ENCODE measurements at places on chromosomes 6 and 20.

GRCh38 chr6:51827580-51827979 lies 259.8 kb downstream of the PKHD1 start:
- DNase-seq: no peak

GRCh38 chr6:10521104-10521808 lies at the start of gene GCNT2:
TSS of gene GCNT2 (plus strand) at chr6:10521351. CDS start at chr6:10528912, 7,561 bp downstream.
- no peak for DNase-seq

DNA sequence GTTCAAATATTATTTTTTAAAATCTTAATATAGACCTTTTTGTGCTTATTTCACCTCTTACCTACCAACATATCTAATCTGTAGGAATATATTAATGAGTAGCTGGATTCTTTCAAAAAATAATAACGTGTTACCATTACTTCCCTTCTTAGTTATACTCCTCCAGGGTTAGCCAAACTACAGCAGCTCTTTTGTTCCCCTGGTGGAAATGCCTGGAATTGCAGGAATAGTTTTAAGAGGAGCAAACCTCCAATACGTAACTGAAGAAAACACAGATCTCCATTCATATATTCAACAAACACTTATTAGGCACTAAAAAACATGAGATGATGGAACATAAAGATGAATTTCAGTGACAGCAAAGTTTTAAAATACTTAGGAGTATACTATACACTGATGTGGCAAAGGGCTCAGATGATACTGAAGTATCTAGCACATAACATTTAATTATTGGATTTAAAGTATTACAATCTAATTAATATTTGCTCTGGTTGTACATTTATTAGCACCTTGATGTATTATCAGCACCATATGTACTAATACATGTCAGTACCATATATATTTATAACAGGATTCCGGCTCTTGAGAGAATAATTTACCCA lies 78.3 kb downstream of the TBX18 start:
- DNase-seq: no peak

DNA sequence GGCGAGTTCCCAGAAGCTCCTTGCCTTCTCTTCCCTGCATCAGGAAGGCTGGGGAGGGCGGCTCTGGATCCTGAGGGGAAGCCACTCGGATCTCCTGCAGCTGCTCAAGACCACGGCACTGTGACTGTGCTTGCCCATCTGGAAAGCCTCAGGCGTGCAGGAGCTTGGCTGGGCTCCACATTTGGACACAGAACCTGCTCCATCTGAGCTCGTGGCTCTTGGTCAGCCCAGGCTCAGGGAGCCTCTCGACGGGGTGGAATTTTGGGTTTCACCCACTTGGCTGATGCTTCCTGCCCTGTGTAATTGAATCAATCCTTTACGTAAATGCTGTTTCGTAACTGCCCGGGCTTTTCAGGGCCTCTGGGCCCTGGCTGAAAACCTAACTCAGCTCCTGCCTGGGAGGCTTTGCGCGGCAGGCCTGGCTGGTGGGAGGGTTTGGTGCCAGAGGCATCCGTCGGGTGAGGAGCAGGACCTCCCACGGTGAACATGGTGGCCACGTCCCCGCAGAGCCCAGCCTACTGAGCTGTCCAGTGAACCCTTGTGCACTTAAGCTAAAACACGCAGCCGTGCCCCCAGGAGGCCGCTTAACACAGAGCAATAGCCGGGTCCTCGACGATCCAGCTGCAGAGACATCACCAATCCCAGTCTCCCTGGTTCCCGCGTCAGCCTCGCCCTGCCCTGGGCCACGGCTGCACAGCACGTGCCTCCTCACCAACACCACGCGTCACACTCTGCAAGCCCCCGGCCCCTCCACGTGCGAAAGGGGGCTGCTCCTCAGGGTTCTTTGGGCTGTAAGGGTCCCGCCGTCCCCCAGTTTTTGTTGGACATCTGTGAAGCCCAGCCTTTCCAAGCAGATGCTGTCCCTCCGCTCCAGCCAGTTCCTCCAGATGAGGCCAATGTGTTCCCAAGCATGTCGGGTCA lies 241.0 kb downstream of the DLL1 start:
- no peak for DNase-seq

DNA sequence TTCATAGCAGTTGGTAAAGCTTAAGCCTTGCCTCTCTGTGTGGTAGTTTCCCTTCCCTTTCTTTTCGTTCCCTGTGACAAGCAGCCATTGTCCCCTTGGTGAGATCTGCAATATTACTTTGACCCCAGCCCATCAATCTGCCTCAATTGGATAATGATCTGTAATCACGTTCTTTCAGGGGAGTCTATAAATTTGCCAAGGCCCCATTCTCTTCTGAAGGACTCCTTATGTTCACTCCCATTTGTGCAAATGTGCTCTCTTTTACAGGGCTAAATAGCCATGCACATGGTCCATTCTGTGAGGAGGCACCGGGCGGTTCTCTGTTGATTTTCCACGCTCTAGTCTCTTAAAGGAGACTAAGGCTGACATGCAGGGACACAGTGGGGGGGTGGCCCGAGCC lies 660.4 kb upstream of the SLC35B3 start:
- no peak for DNase-seq

GRCh38 chr6:6599468-6599873 lies 11.0 kb downstream of the LY86 start:
- no peak for DNase-seq

DNA sequence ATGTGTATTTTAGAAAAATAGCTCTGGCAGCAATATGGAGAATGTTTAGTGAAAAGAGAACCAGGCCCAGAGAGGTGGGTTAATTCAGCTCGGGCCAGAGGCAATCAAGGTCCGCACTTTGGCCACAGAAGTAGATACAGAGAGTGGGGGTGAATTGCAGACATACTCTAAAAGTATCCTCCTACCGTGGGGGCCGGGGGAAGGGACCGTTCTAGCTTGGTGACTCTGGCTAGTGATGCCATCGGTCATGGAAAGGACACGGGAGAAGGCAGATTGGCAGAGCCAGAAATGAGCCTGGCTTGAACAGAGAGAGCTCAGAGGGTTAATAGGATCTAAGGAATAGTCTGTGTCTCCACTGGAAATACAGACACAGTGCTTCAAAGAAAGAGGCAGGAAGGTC lies 173.1 kb downstream of the MTHFD1L start:
- DNase-seq: no peak

- DNase-seq: no peak
Observed at GRCh38 chr20:3163099-3164042, 3.7 kb upstream of the FASTKD5 start.
